Lower lobe of right lung (tissue), 2 donors: ENCODE measurements at places on chromosomes 16 and 17.
A peak's percentile ranks its signal among the peaks of the same experiment; 100 is the strongest.

GRCh38 chr17:7380321-7380720 lies 568 bp upstream of the TNK1 start:
- DNase-seq, result peak; percentile 66

GRCh38 chr17:13152501-13152900 lies 134.7 kb upstream of the ELAC2 start:
- DNase-seq, result no peak

GRCh38 chr17:74592087-74592990 lies at the start of gene CD300LD:
CD300LD (minus strand) TSS chr17:74592283; CDS start chr17:74592202, 81 bp downstream.
- no peak for DNase-seq

- no peak for DNase-seq
Observed at GRCh38 chr16:55044201-55044975, 113.7 kb downstream of the IRX5 start.

DNA sequence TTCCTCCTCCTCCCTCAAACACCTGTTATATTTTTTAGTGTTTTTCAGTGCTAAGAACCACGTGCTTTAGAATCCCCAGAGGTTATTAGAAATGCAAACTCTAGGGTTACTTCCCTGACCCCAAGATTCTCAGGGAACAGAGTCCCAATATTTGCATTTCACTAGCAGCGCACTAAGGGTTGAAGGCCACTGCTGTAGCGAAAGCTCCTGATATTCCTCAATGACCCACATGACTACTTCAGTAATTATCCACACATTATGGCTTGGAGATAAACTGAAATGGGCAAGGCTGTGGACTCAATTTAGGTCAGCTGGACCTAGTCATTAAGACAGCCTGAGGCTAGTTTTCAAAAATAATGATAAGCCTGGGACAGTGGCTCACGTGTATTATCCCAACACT lies 78.5 kb upstream of the BCAR1 start:
- DNase-seq, result no peak

- DNase-seq, result no peak
Observed at GRCh38 chr17:79728908-79729471, 1.8 kb upstream of the ENPP7 start.

- no peak for DNase-seq
Observed at GRCh38 chr17:59375857-59376256, 44.4 kb downstream of the YPEL2 start.

DNA sequence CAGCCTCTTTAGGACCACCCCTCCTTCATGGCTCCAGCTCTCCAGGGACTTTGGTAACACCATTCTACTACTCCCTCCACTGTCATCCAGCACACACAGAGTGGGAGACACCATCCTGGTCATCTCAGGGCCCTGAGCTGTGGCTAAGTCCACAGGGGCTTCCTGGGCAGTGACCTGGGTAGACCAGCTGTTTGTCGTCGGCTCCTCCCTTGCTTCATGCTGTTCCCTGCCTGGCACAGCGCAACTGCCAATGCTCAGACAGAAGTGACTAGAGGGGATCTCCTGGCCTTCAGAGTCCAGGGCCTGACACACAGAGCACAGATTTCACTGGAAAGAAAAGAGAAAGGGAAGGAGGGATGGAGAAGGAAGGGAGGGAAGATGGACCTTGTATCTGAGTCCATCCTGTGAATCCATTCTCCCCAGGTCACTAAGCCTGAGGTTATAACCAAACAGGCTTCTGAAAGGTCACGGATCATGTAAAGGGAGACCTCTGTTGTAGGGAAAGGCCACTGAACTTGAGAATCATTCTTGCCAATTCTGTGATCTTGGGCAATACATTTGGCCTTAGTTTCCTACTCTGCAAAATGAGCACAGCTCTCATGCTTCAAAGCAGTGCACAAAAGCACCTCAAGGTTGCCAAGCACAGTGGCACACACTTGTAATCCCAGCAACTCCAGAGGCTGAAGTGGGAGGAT lies 18.5 kb upstream of the PHB1 start:
- no peak for DNase-seq

DNA sequence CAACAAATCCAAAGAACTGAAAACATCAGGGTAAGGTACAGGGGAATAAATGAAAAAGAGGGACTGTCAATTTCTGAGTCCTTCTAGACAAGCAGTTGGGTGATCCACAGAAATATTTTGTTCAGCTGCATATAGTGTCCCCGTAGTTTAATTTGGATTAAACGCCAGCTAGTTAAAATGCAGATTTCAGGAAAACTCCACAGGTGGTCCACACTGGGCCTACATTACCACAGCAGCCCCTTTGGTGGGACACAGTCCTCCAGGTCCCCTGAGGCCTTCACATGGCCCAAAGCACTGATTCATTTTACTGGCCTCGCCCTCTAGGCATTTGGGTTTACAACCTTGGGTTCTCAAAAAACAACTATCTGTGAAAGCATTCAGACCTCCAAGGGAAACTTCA lies 4.6 kb downstream of the ARHGAP17 start:
- no peak for DNase-seq

- DNase-seq, result no peak
Observed at GRCh38 chr16:18018376-18018775, 318.2 kb downstream of the NPIPA8 start.

DNA sequence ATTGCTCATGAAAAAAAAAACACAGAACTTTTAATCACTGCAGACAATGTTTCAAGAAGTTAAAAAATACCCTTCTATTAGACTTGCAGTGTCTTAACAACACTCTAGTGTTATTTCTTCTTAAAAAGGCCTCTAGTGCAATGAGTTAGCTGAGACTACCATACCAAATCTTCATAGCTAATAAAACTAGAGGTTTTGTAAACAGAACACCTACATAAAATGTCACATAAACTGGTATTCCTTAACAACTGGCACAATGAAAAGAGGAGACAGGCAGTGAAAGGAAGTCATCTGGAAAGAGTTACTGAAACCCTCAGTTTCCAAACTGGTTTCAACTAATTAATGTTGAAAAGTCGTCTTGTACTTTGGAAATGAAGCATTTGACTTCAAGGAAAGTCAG lies 394.2 kb upstream of the PMFBP1 start:
- DNase-seq, result no peak

DNA sequence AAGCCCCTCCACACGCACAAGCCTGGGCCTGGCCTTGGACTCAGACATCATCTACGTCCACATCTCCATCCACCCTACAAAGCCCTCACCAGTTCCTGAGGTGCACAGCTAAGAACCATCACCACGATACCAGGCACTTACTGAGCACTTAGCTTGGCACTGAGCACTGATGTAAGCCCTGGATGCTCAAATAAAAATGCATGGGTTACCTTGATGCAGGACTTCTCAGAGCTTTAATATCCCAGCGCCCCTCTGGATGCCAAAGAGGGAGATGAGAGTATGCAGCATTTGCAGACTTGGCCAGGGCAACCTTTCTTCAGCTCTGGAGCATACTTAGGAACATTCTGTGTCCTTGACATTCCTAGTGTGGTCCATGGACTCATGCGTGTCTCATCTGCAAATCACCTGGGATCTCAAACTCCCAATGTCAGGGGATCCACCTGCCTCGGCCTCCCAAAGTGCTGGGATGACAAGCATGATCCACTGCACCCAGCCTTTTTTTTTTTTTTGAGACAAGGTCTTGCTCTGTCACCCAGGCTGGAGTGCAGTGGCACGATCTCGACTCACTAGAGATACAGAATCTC lies 69.8 kb downstream of the RAB11FIP4 start:
- no peak for DNase-seq

- DNase-seq, result no peak
Observed at GRCh38 chr17:16491131-16491702, 776 bp downstream of the LRRC75A start.

DNA sequence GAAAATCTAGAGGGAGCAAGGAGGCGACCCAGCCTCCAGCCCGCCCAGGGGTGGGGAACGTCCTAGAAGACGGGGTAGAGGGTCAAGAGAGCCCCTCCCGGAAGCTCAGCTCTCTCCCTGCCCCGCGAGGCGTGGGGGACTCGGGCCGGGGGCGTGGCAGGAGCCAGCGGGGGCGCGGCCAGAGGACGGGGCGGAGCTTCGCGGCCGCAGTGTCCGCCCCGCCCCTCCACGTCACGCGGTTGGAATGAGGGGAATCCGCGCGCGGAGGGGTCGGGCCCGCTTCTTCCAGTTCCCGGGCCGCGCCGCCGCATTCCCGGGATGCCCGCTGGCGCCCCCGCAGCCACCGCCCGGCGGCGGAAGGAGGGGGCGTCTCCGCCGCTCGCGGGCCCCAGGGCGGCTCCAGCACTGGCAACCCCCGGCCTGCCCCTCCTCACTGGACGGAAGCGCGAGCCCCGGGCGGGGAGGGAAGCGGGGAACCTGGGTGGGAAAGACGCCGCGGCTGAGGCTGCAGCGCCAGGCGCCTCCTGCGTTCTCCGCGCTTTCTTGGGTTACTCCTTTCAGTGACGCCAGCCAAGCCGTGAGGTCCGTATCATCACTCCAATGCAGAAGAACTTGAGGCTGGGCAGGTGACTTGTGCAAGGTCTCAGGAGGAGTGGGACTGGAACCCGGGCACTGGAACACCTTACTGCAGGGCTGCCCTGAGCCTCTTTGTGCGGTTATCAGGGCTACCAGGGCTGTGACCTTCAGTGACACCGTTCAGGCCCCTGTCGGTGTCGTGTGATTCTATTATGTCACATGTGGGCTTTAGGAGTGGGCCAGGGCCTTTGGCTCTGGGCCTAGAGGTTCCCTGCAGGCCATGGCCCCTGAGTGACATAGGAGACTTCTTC lies 4.3 kb downstream of the MYO1C start:
- DNase-seq, result peak; percentile 88

DNA sequence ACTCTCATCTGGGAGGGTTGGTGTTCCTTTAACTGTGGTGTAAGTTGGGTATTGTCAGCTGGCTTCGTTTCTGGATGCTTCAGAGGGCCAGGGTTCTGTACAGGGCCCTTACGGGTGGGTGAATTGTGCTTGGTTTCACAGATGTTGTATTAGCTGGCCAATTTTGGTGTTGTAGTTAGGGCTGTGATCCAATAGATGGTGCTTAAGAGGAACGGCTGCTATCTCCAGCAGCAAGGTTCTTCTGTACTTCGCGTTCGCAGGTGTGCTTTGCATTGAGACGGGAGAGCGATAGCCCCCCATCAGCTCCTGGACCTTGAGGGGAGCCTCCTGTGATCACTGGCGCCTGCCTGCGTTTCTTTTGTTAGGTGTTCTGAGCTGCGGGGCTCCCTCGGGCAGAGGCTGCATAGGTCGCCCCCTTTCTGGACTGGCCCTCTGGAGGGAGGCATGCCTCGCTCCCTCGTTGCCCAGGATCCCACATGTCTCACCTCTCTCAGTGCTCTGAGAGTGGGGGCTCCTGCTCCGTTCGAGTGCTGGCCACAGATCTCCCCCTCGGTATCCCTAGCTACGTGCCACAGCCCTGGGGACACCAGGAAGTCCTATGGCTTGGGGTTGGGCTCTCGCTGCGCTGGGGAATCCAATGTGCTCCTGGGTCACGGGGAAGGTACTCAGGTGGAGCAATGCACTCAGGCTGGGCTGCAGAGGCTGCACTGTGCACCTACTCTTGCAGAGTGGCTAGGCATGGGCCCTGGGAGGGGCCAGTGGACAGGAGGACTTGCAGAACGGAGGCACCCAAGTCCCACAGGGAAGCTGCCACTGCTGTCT lies 837 bp upstream of the PRDM7 start:
- DNase-seq, result no peak

DNA sequence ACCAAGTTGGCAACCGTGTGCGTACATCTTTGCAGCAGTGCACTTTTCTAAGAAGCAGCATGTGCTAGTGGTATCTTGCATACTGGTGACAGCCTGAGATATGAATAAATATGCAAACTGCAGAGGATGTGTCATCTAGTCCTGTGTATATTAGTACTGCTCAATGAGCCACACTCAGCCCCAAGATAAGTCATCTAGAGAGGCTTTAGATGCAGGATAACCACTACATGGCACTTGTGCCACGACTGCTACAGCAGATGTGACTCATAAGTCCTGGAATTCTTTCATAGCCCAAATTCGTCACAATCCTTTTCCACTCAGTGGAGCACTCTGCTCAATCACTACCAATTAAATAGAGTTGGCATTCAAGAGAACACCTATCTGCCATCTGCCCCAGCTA lies 171.5 kb downstream of the AXIN2 start:
- DNase-seq, result no peak

GRCh38 chr17:35708149-35708548 lies 23.3 kb upstream of the RASL10B start:
- DNase-seq, result no peak

DNA sequence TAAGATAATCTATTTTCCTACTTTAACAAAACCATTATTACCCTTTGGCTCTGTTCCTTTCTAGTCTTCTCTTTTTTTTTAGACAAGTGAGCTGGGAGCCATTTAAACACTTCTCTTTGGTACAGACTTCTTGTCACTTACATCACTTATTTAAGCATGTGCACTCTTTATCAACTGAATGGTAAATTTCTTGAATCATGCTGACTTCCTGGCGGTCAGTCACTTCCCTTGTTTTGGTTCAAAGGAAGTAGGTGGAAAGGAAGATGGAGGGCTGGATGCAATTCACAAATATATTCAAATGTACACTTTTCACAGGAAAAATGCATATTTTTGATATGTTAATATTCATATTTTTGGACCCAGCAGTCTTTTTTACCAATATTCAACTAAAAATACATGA lies 97.1 kb downstream of the ITFG1 start:
- DNase-seq, result no peak

DNA sequence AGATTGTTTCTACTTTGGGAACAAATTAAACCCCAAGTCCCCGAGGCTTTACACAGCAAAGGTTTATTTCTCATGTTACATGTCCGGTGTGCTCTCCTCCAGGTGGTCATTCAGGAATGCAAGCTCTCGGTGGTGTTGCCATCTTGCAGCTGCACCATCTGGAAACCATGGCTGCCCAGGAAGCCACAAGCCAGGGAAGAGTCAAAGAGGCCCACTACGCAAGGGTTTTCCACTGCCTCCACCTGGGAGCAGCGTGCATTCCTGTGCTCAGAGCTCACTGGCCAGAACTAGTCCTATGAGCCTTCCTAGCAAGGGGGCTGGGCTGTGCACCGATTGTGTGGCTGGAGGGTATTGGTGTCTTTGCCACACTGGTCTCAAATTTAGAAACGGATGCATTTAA lies 128.8 kb upstream of the FOXF1 start:
- no peak for DNase-seq

- DNase-seq, result peak; percentile 58
Observed at GRCh38 chr17:73196500-73196899, 3.6 kb downstream of the COG1 start.
